ENCODE measurements at places on chromosomes 1 and 21.

DNA sequence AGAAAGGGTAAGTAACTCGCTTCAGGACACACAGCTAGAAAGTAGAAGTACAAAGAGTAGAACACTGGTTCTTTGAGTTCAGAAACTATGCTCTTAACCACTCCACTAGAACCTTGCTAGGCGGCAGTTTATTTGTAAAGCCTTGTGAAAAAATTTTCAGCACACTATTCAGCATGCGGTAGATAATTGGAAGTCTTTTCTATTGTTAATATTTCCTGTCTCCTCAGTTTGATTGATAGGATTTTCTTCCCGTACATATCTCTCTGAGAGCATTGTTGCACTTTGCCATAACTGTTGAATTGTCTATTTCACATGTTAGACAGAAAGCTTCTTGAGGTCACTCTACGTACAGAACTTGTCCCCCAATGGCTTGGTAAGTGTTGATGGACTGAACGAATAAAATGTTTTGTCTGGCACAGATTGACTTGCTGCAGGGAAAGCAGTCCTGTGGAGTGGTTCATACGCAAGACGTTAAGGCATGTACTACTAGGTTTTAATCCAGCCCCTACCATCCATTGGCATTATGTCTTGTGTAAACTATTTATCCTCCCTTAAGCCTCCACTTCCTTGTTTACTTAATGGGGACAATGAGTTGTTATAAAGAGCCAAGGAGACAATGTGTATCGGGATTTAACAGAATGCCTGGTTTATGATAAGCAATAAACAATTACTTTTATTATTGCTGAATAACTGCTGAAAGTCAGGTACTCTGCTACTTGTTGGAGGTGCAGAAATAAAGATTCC, 35.8 kb downstream of the C1orf21 start:
- no peak for DNase-seq

DNA sequence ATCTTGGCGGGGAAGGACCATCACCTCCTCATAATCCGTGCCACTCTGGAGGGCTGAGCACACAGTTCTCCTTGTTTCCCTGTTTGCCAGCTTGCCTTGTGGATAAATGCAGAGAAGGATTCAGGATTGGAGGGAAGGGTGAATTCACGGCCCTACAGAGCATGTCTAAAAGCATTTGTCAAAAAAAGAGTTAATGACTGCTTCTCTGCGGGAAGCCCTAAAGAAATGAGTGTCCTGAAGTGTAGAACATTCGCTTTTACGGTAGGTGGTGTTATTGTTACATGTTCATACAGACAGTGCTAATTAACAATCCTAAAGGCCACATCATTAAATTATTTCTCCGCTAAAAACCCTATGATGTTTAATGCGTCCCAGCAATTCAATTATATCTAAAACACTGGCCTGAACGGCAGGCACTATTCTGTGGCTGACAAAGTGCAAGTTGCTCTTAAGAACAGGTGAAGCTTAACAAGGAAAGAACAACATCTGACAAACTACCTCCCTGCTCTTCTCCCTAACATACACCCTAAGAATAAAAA, 112.3 kb upstream of the NFIA start:
- DNase-seq: no peak

DNA sequence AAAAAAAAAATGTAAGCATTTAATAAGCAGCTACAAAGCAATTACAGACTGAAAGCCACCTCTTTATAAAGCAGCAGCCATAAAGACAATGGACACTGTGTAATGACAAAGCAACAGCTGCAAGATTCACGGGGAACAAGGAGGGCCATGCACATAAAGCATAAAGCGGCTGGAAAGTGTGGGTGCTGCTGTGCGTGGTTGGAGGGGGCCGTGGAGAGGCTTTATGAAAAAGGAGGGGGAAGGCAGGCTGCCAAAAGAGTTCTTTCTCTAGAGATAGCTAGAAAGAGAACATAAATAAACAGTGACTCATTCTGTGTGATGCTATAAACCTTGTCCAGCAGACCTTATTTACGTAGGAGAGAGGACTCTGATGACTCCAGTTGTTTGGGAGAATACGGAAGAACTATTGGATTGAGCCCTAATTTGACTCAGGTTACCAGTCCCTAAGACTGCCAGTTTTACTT, 49.3 kb downstream of the ADAMTS1 start:
- DNase-seq: peak; percentile 64

GRCh38 chr21:37551993-37552355, 185.4 kb downstream of the DYRK1A start:
- no peak for DNase-seq

GRCh38 chr21:17688912-17689874, 76.5 kb upstream of the BTG3 start:
- peak; percentile 71 for DNase-seq

DNA sequence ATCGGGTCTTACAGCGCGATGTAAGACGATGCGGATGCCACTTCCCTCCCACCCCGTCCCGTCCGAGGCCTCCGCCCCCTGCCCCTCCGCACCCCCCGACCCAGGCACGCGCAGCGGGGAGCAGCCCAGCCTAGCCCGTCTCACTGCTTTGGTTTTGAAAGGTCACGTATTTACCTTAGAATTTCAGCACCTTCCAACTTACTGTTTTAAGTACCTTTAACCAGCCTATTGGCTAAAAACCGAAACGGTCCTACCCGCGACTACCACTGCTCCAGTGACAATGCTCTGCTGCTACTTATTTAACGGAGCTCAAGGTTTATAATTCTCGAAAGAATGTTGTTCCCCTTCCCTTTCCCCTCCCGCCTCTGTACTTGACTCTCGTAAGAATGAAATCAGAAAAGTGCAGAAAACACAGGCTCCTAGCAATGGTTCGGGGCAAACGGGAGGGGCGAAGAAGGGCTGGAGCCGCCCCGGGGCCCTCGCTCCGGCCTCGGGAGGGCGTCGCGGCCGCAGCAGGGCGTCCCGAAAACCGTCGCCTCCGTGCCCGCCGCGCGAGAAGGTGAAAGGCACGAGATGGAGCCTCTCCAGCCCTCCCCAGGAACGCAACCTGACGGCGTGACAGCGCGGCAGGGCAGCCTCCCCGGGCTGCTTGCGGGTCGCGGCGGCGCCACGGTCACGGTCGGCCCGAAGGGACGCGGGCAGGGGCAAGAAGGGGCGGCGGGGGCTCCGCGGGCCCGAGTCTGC, 667 bp downstream of the TMEM50B start:
- DNase-seq: peak; percentile 45

- DNase-seq: no peak
Observed at GRCh38 chr1:33050221-33051076, 13.8 kb upstream of the AK2 start.

DNA sequence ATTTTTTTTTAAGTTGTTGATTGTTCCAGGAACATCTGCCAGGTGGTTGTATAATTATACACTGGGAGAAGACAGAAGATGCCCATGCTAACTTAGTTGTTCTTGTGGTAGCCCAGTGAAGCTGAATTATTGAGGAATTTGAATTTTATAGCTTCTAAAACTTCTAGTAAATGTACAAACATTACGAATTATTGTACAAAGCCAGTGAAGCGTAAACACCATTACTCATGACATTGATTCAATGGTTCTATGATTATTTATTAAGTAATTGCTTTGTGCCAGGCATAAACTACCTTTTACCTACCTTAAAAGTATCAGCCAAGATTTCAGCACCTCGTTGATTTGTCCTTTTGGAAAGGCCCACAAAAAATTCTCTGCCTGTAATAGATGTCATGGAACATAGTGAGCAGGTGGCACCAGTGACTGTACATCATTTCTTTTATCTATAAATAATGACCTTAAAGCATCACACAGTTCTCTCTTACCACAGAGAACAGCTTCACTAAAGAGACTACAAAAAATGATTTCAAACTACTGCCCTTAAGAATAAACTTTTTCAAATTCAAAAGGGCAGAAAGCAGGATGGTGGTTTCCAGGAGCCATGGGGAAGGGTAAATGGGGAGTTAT, 74.9 kb upstream of the BCL10 start:
- DNase-seq: no peak

- no peak for DNase-seq
Observed at GRCh38 chr1:8443558-8444194, 125.8 kb downstream of the SLC45A1 start.

- DNase-seq: no peak
Observed at GRCh38 chr1:111199881-111200801, at the start of gene DENND2D. TSS of gene DENND2D (minus strand) at chr1:111200646. CDS start at chr1:111200459, 187 bp downstream.

DNA sequence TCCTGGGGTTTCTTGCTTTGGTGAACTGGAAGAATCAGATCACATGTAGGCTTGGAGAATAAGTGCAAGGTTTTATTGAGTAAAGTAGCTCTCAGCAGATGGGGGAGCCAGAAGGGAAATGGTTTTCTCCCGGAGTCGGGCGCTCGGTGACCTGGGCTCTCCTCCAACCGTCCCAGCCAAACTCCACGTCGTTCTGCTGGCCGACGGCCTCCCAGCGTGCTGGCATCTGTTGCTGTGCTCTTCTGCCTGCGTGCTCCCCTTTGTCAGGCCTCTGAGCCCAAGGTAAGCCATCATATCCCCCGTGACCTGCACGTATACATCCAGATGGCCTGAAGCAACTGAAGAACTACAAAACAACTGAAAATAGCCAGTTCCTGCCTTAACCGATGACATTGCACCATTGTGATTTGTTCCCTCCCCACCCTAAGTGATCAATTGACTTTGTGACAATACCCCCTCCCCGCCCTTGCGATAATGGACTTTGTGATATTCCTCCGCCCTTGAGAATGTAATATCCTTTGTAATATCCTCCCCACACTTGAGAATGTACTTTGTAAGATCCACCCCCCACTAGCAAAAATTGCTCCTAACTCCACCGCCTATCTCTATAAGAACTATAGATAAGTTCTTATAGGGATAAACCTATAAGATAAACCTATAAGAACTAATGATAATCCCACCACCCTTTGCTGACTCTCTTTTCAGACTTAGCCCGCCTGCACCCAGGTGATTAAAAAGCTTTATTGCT, 88.3 kb downstream of the SMYD3 start:
- DNase-seq: no peak

DNA sequence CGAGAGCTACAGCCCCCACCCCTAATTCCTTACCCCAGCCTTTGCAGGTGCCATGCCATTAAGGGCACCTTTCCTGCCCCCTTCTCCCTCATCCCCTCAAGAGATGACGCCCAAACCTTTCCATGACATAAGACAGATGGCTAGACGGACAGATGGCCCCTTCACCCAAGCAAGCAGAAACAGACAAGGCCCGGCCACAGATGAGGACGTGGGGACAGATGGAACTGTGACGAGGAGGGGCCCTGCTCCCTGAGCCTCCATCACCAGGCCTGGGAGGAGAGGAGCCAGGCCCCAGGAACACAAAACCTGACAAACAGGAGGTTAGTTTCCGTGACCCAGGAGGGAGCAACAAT, 24.7 kb upstream of the PEF1 start:
- no peak for DNase-seq

DNA sequence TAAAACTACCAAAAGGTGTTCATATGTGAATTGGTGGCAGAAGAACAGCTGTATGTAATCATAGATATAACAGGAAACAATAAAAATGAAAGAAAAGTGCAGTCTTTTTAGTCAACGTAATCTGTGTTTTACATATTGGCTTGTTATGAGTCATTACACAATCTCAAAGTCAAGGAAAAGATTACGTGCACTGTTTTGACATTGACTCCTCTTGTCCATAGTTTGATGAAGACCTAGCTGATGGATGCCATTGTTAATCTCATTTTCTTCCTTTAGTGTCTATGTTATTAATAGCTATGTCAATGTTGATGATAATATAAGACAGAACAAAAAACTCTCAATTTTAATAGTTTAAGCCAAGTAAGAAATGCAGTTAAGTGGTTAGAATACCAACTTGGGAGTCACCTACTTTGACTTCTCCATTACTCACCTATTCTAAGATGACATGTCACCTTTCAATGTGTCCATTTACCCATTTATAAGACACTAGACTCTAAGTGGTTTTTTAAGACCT, 84.5 kb upstream of the SAMSN1 start:
- DNase-seq: no peak

DNA sequence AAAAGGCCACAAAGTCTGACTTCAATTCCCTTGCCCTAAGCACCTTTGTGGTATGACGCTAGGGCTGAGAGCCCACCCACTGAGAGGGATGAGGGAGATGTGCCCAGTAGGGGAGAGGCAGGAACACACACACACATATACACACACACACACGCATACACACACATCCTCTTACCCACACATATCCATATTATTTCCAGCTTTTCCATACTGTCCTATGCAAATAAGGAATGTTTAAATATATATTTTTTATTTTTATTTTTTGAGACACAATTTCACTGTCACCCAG, 3.0 kb downstream of the RAB25 start:
- DNase-seq: no peak

- no peak for DNase-seq
Observed at GRCh38 chr1:239619190-239619589, 232.8 kb downstream of the CHRM3 start.

DNA sequence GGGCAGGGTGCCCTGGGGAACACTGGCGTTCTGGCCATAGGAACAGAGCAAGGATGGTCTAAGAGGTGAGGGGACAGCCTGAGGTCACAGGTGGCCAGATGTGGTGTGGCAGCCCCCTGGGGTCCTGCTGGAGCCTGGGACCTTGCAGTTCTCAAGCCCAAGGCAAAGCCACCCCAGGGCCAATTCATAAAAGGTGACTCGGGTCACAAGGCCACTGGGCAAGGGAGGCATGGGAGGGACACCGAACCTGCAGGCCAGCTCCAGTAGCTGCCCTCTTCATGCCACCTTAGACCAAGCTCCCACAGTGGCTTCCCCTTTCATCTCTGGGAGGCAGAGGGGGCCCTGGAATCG, 19.3 kb downstream of the TNFRSF25 start:
- no peak for DNase-seq

GRCh38 chr1:241627453-241628259, 12.5 kb downstream of the CHML start:
- DNase-seq: no peak

GRCh38 chr21:42061195-42061985, 9.7 kb upstream of the UMODL1 start:
- no peak for DNase-seq

DNA sequence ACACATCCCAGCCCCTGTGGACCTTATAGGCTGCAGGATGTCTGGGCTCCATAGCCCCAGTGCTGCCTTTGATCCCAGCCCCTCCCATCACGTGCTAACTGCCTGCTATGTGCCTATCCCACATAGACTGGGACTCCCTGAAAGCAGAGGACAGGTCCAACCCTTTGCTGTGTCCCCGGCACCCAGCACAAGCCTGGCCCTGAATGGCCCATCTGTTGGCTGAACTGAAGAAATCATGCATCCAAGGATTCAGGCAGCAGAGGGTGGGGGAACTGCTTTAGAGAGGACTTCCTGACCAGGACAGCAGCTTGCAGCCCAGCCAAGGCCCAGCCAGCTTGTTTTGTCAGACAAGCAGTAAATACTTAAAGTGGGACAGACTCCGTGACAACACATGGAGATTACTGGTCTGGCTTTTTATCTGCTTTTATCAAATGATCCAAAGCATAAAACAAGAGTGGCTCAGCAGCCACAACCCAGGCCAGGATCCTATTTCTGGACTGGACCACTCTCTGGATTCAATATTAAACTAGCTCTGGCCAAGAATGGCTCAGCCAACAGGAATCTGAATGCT, 69.3 kb downstream of the GLIS1 start:
- DNase-seq: no peak

GRCh38 chr1:221241157-221241556, 361.9 kb downstream of the HLX start:
- no peak for DNase-seq

GRCh38 chr1:103937763-103938357, 188.2 kb downstream of the AMY1C start:
- DNase-seq: no peak

GRCh38 chr21:9772348-9772672, 749.1 kb upstream of the TPTE start:
- no peak for DNase-seq

GRCh38 chr21:43585514-43585913, 73.8 kb downstream of the HSF2BP start:
- no peak for DNase-seq

- DNase-seq: no peak
Observed at GRCh38 chr1:51642739-51643142, 25.8 kb downstream of the OSBPL9 start.
